ENCODE measurements at places on chromosomes 3 and 15. TPM values are rescaled to one million over a fixed set of nuclear protein-coding genes. Genes with fewer than 3 reads are reported as not detected.

GRCh38 chr3:123664753-123665152 is 79.9 kb upstream of the HACD2 start:
- no peak for DNase-seq

DNA sequence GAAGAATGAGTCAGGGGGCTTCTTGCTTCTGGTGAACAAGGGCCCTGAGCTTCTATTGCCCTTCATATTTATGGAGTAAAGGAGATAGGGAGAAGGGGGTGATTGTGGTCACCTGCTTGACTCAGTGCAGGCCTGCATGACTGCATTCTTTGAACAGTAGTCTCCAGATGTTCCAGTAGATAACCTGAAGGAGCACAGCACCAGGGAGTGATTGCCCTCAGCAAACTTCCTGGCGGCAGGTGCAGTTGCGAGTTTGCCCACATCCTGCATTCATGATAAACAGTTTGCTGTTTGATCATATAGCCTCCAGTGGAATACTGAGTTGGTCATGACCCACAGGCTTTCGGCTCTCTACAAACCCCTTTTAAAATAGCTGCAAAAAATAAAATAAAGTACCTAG is 1632.7 kb downstream of the OTOL1 start:
- no peak for DNase-seq

Gene PPARG
- total RNA-seq, result 146 TPM

DNA sequence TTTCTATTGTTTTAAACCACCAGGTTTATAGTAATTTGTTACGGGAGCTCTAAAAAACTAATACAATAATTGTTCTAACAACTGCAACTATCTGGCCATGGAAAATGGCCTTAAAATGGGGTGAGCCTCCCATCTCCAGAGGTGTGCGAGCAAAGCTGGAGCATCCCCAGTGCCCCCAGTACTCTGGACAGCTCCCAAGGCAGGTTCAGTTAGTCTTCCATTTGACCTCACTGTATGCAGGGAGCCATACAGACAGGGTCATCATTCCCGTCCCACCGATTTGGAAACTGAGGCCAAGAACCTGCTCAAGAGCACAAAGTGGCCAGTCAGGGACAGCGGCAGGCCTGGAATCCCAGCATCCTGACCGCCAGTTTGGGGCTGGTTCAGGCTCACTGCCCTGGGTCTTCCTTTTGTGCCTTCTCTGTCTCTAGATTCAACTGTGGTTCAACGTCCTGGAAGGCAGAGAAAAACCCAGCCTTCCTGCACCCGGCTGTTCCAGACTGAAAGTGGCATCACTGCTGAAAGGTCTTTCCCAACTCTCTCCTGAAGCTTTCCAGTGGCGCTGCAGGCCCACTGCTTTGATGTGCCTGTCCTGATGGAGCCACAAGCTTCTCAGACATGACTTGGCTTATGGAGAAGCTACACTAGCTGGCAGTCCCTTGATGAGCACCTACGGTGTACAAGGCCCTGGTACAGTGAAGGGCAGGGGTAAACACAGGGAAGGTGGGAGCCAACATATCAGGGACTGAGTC is 76.6 kb upstream of the LINGO1 start:
- no peak for DNase-seq

DNA sequence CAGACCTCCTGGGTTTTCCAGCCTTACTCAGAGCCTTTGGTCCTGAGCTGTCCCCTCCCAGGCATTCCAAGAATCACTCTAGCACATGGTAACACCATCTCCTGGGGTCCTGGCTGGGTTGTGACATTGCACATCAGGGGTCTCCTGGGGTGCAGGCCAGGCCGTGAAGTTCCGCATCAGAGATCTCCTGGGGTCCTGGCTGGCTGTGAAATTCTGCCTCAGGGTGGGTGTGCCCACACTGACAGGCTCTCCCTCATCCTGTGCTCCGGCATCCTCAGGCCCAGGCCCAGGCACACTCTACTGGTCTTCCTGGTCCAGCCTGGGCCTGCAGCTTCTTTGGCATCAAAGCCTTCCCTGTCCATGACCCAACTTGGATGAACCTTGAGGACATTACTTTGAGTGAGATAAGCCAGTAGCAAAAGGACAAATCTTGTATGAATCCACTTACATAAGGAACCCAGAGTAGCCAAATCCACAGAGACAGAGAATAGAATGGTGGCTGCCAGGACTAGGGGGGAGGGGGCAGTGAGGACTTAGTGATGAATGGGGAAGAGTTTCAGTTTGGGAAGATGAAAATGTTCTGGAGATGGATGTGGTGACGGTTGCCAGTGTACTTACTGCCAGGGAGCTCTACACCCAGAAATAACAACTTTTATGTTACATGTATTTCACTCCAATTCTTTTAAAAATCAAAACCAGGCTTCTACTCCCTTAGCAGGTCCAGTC is 49.1 kb upstream of the KLF13 start:
- no peak for DNase-seq

Gene CMSS1
- total RNA-seq, result 3.0 TPM

DNA sequence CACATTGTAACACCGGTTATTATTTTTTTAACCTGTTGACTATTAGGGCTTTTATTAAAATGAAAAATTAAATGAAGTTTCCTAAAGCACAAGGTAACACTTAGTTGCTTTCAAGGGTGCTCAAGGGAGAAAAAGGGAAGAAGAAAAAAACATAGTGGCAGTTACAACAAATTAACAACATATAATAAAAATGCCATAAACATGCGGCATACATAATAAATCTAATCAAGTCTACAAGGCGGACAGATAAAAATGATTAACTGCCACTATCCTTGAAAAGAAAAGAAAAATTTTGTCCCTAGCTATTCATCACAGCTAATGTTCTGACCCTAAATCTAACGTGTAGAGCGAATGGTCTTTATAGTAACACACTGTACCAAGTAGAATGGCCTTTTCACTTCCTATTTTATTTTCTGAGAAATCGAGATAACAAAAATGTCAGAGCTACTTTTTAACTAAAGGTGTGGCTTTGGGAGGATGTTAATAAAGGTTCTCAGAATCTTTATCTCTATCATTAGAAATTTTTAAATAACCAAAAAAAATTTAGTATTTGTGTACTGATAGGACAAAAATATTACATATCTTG is 194.9 kb downstream of the FOXP1 start:
- DNase-seq, result no peak

Gene GOLGA6A
- total RNA-seq, result not detected
